Large intestine (tissue), 12 donors: ENCODE measurements at places on chromosomes 3 and 15.

DNA sequence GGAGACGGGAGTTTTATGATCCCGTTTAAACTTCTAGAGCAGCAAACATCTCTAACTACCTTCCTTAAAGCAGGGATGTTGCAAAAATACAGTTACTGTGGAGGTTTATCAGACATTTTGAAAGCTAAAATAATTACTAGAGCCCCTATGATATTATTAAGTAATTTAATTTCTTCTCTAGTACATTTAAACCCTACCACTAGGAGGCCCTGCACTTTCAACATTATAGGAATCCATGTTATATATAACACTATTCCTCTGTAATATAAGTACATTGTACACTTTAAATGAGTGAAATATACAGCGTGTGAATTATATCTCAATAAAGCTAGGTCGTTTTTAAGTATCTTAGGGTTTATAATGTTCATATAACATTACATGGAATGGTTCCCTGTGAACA, 11.5 kb downstream of the SETMAR start:
- no peaks in the 10 kb centered on the region for H3K27me3 ChIP-seq
- H3K4me1 ChIP-seq = no peaks in the 10 kb centered on the region
- peaks cover 26% of the 10 kb centered on the region for H3K36me3 ChIP-seq
- H3K4me3 ChIP-seq = no peak overlapping the region
- H3K27ac ChIP-seq = no peak overlapping the region

DNA sequence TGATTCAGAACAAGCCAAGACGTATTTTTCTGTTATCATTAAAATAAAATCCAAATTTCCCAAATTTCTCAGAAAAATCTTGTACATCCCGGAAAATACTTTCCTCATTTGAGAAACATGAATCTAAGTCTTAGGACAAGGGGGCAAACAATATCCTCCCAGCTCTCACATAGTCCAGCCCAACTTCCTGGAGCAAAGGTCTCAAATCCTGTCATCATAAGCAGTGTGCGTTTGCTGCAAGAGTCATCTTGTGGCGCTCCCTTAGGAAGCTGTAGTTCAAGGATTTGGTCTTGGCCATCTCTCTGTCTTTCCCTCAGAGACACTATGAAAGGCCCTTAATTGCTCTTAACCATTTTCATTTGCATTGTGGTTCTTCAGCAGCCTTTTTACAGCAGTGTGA, 57.5 kb upstream of the GSK3B start:
- H3K27me3 ChIP-seq = no peaks in the 10 kb centered on the region
- H3K36me3 ChIP-seq = no peaks in the 10 kb centered on the region
- H3K27ac ChIP-seq = peak overlapping the region; percentile 34
- H3K4me3 ChIP-seq = no peak overlapping the region
- peaks cover 25% of the 10 kb centered on the region for H3K4me1 ChIP-seq

GRCh38 chr15:76576523-76577279, 240.1 kb downstream of the ISL2 start:
- H3K4me3 ChIP-seq = no peak overlapping the region
- H3K36me3 ChIP-seq = no peaks in the 10 kb centered on the region
- peak; percentile 66 for DNase-seq
- peaks cover 13% of the 10 kb centered on the region for H3K4me1 ChIP-seq
- no peaks in the 10 kb centered on the region for H3K27me3 ChIP-seq

- H3K36me3 ChIP-seq = peaks cover 27% of the 10 kb centered on the region
- H3K27ac ChIP-seq = no peak overlapping the region
- DNase-seq = no peak
- H3K4me1 ChIP-seq = no peaks in the 10 kb centered on the region
Observed at GRCh38 chr15:72554471-72555425, 80.6 kb downstream of the ARIH1 start.

DNA sequence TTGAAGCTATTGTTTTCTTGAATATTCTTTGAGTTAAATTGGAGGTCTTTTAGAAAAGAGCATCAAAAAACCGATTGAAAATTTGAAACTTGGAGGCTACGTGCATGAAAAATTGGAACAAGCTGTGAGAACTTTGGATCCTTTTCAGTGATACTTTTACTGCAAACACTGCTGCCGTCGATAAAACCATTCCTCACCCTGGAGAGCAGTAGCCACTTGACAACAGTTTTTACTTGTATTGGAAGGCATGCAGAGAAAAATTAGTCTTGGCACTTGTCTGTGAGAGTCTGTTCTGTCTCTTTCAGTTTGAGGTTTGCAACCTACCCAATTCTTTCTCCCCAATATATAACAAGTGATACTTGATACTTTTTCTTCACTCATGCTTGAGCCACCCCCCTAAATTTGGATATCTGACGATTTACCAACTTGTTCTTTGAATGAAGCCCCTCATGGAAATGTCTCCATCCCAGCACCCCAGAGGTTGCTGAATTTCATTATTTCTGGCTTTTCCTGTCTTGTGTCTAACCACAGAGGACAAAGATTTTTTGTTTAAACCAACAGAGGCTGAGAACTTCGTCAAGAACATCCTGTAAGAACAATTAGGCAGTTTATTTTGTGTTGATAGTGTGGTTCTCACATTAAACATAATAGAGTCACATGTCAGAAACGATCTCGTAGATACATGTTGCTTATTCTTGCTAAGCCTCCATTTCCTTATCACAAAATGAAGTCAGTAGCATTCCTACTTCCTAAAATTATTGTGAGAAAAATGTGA, 307.3 kb upstream of the PLSCR5 start:
- no peak overlapping the region for H3K4me3 ChIP-seq
- no peaks in the 10 kb centered on the region for H3K36me3 ChIP-seq
- H3K27me3 ChIP-seq = no peaks in the 10 kb centered on the region
- no peaks in the 10 kb centered on the region for H3K4me1 ChIP-seq
- H3K27ac ChIP-seq = no peak overlapping the region
